Stimulated activated CD4-positive, alpha-beta T cell treated with anti-CD3 and anti-CD28 coated beads, Interleukin-1b, Interleukin-23, amount 100 ng/mL, for 1 hour (primary cell): ENCODE measurements at places on chromosomes 6 and 20.

- no peak for DNase-seq
Observed at GRCh38 chr6:106056060-106056745, 29.9 kb upstream of the PRDM1 start.

GRCh38 chr6:167858086-167858591 lies 31.4 kb downstream of the AFDN start:
- no peak for DNase-seq

DNA sequence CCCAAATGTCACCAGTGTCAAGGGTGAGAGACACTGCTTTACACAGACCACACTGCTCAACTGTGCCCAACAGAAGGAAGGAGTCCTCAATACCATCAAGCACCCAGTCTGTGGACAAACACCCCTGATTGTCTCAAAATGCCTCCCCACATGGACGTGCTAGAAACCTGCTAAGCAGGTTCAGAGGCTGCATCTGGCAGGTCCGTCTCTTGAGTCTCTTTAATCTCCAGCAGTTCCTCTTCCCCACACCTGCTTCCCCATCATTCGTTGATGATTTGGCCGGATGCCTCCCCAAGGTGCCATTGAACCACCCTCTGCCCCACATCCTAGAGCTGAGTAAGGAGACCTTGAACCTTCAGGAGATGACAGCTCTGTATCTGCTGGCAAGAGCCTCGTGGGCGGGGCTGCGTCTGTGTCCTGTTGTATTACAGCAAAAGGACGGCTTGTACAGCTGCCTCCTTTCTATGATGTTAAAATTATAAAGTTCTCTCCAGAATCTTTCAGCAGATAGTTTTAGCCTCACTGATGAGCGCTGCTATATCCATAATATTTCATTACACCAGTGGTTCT lies 179.2 kb downstream of the PREX1 start:
- no peak for DNase-seq

- DNase-seq = no peak
Observed at GRCh38 chr6:39059496-39060310, 11.1 kb downstream of the GLP1R start.

DNA sequence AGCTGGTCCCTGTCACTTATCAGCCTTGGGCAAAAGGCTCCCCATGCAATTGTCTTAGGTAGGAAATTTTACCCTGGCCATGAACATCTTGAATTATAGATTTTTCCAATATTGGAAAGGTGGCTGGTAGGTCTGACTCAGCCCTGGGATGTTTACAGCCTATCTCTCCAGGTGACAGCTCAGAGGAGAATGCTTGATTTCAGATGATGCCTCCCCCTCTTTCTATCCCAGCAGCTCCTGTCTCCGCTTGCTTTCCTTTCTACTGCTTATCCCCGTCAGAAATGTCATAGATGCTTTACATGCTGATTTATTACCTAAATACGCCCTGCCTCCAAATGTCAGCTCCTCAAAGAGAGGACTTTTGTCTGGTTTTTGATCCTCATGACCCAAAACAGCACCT lies 109.6 kb downstream of the NFATC2 start:
- no peak for DNase-seq

- no peak for DNase-seq
Observed at GRCh38 chr6:136677344-136677743, 114.9 kb downstream of the MAP3K5 start.

DNA sequence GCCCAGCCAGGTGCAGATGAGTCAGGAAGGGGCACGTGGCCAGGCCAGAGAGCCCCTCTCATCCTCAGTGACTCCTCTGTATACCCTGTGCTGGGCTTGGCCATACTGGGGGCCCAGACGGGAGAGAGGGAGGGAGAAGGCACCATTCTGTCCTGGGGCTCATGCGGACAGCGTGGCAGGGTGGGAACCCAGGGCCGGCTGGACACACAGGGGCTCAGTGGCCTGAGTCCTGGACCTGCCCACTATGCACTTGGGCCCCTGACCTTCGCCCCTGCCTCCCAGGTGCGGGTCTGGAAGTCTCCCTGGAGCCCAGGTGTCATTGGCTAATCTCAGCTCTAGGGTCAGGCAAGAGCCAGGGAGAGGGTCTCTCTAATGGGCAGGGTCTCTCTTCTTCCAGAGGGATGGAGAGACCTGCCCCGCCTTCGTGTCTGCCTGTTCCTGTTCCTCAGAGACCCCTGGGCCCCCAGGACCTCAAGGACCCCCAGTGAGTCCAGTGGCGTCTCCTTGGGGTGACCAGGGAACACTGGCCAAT lies 27.7 kb downstream of the COL20A1 start:
- DNase-seq = no peak

DNA sequence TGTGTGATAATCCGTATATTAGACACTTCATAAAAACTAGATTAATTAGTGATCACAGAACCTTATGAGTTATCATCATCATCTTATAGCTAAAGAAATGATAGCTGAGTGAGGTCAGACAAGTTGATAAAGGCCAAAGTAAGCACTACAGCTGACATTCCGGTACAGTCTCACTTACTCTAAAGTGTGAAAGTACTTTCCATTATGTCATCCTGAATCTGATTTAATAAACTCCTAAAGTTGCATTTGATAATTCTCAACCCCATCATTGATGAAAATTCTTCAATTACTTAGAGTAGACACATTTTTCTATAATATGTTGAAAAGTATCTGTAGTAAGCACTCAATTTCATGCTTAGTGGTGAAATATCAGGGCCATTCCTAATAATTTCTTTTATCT lies 385.2 kb upstream of the CHD6 start:
- DNase-seq = no peak

DNA sequence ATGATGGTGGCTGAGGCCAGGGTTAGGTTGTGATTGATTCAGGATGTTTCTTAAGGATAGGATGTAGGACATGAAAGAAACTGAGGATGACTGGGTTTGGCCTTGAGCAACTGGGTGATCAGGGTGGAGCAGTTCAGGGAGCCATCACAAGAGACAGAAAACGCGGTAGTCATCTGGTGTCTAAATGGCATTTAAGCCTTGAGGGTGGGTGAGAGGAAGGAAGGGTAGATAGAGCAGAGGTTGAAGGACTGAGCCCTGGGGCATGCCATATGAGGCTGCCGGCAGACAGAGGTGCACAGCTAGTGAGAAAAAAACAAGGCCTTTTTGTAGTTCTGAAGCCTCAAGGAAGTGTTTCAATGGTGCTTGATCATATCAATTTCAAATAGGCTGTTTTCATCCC lies 1.9 kb downstream of the POU5F1 start:
- DNase-seq = no peak

- DNase-seq = no peak
Observed at GRCh38 chr6:3516092-3516491, 59.2 kb upstream of the SLC22A23 start.

DNA sequence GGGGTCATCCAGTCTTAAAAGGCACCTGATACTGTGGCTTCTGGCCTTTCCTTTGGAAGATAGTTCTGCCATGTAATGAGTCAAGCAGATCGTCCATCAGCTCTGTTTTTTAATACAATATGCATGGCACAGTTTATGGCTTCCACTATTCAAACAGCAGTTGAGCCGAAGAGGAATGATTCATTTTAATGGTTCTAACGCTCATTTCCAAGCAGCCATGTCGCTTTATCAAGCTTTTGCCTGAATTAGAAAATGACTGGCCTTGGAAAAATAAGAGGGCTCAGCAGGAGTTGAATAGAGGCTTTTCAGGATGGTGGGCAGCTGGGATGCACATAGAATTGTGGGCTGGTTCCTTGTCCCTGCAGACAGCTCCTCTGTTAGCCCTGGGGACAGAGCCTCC lies 138.1 kb downstream of the SOBP start:
- no peak for DNase-seq
